Stimulated activated CD8-positive, alpha-beta memory T cell treated with anti-CD3 and anti-CD28 coated beads, Interleukin-4, amount 100 ng/mL, for 4 hours (primary cell): ENCODE measurements at places on chromosomes 7 and 10.

GRCh38 chr10:58384095-58384494, 1.1 kb upstream of the TFAM start:
- DNase-seq: no peak

GRCh38 chr10:17348501-17349349, 105.7 kb downstream of the ST8SIA6 start:
- DNase-seq: no peak

DNA sequence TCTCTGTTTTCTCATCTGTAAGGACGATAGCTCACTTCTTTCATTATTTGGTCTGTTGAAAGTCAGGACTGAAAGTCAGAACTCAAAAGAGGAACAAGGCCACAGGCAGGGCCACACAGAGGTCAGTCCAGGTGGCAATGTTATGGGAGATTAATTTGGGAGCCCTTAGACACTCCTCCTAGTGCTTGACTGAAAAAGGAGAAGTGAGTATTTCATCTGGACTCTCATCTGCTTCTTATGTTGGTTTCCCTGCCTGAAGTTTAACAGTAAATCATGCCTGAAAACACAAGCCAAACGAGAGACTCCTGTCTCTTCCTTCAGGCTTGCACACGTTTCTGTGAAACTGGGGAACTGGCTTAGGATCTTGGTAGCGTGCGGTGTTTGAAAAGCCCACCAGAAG, 248.5 kb downstream of the BUB3 start:
- DNase-seq: no peak

- DNase-seq: no peak
Observed at GRCh38 chr7:51446785-51447184, 130.2 kb upstream of the COBL start.

GRCh38 chr10:35797187-35797586, 155.1 kb upstream of the FZD8 start:
- DNase-seq: no peak

GRCh38 chr7:99209781-99210180, 1.9 kb upstream of the KPNA7 start:
- no peak for DNase-seq

- no peak for DNase-seq
Observed at GRCh38 chr7:96033009-96033598, 260.8 kb downstream of the DYNC1I1 start.

DNA sequence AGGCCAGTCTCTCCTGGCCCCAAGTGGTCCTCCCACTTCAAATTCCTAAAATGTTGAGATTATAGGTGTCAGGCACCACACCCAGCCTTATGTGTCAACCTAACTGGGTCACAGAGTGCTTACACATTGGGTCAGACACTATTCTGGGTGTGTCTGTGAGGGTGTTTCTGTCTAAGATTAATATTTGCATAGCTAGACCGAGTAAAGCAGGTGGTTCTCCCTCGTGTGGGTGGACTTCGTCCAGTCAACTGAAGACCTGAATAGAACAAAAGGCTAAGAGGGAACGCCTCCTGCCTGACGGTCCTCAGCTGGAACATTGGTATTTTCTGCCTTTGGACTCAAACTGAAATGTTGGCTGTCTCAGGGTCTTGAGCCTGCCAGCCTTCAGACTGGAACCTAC, 11.5 kb downstream of the PPIF start:
- DNase-seq: no peak

GRCh38 chr7:43771573-43771972, 13.1 kb downstream of the BLVRA start:
- DNase-seq: no peak

- DNase-seq: no peak
Observed at GRCh38 chr10:14603534-14604102, 171.1 kb downstream of the FAM107B start.

DNA sequence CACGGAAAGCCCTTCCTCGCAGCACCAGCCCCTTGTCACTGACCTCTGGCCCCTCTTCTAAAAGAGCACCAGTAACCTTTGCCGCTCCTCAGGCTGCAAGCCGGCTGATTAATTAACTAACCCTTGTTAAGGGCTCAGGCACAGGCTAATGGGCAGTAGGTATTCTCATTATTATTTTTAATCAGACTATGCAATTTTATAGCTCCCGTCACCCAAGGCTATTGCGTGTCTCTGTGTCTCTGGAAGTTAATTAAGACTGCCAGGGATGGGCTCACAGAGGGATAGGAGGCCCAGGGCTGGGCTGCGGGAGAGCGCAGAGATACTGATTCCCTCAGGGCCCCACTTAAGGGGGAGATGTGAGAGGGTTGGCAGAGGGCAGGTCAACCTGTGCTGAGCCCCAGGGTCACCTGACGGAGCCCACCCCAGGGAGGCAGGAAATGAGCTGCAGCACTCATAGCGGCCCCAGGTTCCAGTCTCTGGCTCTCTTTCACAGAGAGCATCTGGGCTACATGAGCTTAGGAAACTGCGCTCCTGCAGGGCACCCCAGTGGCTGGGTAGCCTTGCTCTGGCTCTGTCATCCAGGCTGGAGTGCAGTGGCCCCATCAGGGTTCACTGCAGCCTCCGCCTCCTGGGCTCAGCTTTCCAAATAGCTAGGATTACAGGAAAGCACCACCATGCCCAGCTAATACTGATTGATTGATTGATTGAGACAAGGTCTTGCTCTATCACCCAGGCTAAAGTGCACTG, 92.2 kb upstream of the LRRC4 start:
- DNase-seq: no peak

DNA sequence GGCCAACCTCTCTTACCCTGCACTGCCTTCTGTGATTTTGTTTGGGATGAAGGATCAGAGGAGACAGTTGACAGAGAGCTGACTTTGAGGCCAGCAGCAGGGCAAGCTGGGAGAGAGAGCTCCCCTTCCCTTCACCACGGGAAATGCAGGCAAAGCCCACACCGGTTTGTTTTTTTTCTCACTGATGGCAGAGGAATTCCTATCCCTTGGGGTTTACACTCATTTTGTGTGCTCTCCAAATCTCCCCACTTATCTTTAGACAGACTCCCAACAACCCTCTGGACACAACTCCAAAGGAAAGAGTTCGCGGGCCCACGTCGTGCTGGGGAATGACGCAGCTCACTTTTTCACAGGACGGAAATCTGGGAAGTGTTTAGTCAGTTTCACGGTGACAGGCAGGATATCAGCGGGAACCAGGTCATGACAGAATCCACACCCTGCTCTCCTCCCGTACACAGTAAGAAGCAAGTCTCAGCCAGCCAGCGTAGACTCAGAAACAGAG, 68.3 kb upstream of the FAM171A1 start:
- DNase-seq: no peak

DNA sequence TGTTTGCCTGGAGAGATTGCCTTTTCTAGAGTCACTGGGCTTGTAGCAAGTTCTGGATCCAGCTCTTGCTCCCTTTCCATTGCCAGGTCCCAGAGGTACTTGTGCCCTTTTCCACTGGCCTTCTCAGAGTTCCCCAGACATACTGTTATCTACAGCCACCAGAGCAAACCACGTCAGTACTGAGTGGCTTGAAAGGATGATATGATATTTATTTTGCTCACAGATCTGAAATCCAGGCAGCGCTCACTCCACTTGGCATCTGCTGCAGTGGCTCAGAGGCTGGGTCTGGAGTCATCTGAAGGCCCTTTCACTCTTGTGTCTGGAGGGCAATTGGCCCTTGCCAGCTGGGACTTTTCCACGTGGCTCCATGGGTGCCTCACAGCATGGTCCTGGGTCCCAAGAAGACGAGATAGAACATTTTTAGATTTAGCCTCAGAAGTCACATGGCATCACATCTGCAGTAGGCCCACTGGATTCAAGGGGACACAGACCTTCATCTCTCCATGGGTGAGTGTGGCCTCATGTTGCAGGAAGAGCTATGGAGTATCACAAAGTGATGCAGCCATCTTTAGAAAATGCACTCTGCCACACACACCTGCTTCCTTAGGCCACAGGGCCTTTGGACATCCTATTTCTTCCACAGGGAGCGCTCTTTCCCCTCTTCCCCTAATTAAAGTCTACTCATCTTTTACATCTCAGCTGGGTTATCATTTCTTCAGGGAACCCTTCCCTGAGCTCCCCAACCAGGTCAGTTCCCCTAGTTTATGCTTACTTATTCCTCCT, 22.9 kb upstream of the TCF7L2 start:
- DNase-seq: no peak

GRCh38 chr10:119737823-119738222, 12.0 kb downstream of the INPP5F start:
- no peak for DNase-seq

- DNase-seq: no peak
Observed at GRCh38 chr7:128022631-128023532, 8.4 kb downstream of the LRRC4 start.

- no peak for DNase-seq
Observed at GRCh38 chr10:98338318-98338717, 70.3 kb upstream of the LOXL4 start.

DNA sequence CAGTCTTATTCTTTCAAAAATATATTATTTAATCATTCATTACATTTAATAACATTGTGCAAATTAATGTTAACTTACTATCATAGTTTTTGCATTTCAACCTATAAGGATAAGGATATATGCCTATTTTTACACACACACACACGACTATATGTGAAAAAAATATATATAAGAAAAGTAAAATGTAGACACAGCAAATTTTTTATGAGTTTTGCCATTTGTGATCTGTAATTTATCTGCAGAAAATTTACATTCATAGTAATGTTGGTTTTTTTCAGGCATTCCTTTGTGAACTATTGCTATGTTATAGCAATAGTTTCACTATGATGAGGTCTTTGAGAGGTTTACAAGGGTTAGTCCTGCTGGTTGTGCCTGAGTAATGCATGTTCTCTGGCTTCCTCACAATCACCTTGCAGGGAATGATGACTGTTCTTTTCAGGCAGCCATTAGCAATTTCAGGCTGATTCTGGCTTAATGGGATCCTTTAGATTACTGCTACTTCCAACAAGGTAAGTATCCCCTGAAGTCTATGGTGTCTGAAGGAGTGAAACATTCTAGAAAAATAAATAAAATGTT, 183.7 kb upstream of the CDK1 start:
- no peak for DNase-seq

- DNase-seq: no peak
Observed at GRCh38 chr10:5656737-5657579, 9.4 kb downstream of the ASB13 start.

- DNase-seq: no peak
Observed at GRCh38 chr10:86956848-86957448, 467 bp downstream of the MMRN2 start.

DNA sequence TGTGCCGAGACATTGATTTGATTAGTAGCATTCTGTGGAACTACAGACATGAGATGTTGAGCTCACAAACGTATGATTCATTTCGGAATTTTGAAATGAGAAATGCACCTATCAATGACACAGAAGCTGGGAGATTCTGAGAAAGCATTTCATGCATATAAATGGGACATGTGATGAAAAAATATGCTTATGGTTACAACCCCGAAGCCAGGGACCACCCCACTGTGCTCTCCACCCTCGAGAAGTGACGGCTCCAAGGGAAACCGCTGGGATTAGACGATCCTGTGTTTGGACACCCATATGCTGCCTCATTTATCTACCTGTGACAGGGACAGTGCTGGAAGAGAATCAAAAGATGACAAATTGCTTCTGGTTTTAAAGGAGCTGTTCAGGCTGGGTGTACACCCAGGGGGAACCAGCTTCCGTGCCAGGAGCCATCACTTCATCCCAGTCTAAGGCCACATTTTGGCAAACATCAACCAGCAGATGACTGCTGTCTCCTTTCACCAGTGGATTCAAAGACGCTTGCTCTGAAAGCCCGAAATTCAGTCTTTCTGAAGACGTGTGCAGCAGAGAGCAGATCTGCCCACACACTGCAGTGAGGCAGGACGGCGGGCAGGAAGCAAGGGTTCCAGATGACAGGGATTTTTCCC, 109.9 kb downstream of the ATXN7L1 start:
- DNase-seq: no peak

DNA sequence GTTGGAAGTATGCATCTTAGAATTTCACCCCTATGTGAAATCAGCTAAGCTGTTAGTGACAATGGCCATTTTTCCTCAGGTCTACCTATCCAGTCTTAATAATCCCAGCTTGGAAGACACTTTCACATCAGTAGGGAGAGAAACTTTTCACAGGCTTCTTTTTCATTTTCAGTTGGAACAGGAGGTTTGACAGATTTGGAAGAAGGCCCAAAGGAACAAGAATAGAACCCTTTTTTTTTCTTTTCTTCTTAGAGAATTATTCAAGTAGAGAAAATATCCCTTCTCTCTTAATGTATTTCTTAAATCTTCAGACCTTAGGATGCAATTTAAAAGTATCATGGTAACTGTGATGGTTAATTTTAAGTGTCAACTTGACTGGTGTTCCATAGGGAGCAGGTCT, 410.5 kb upstream of the C7orf33 start:
- no peak for DNase-seq

- no peak for DNase-seq
Observed at GRCh38 chr7:485188-486081, 34.2 kb downstream of the PDGFA start.

DNA sequence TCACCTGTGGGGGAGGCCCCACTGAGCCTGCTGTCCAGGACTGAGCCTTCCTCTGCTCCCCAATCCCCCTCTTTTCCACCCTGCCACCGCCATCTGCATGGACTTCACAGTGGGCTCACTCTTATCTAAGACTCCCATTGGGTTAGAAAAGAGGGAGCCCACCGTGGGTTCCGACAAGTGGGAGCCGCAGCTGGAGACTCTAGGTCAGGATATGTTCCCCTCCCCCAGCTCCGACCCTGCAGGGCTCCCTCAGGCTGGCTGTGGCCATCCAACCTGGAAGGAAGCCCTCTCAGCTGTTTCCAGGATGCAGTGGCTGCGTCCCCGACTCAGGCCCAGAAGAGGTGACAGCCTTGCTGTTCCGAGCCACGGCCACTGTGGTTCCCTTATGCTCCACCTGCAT, 4.8 kb downstream of the WDR86 start:
- DNase-seq: no peak

- DNase-seq: no peak
Observed at GRCh38 chr7:131623154-131623553, 66.7 kb upstream of the PODXL start.

DNA sequence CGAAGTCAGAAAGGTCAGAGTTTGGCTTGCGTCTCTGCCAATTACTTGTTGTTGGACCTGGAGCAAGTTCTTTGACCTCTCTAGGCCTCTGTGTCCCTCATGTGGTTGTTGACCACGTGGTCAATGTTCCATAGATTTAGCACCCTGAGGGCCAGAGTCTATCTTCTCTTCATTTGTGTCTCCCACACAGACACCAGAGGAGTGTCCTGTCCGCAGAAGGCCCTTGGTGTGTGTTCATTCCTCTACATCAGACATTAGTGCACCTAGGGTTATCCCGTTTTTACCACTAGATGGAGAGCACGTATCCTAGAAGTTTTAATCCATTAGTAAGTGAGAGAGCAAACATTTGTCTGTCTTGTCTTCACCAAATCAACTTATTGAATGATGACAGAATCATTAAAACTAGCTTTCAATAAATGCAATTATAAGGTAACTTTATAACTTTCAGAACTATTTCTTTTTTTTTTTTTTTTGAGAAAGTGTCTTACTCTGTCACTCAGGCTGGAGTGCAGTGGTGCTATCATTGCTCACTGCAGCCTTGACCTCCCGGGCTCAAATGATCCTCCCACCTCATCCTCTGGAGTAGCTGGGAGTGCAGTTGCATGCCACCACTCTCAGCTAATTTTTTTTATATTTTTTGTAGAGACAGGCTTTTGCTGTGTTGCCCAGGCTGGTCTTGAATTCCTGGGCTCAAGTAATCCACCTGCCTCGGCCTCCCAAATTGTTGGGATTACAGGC, 122.5 kb upstream of the ANKRD1 start:
- no peak for DNase-seq
